Progenitor cell of endocrine pancreas (in vitro differentiated cells): ENCODE measurements at places on chromosomes 1 and 21. TPM values are rescaled to one million over a fixed set of nuclear protein-coding genes. Genes with fewer than 3 reads are reported as not detected.
A peak's percentile ranks its signal among the peaks of the same experiment; 100 is the strongest.

DNA sequence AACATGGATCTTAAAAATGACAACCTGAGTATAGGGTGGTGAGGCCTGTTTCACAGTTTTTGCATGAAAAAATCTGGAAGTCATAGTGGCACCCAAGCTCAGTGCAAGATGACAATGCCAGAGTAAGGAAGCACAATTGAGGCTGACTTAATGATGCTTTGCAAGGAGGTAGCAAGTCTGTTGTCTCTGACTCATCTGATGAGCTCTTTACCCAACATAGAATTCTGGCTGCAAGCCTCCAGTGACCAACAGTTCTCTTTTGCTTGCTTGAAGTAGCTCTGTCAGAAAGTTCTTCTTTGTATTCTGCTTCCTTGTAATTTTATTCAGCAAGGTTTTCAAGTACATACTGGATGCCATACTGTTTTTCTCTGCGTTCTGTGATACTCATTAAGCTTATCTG is 117.1 kb downstream of the FOXD2 start:
- H3K36me3 ChIP-seq = no peaks in the 10 kb centered on the region
- H3K4me3 ChIP-seq = no peak overlapping the region
- peaks cover 27% of the 10 kb centered on the region for H3K4me1 ChIP-seq
- no peak overlapping the region for H3K27ac ChIP-seq
- no peak for DNase-seq
- peaks cover 49% of the 10 kb centered on the region for H3K27me3 ChIP-seq

DNA sequence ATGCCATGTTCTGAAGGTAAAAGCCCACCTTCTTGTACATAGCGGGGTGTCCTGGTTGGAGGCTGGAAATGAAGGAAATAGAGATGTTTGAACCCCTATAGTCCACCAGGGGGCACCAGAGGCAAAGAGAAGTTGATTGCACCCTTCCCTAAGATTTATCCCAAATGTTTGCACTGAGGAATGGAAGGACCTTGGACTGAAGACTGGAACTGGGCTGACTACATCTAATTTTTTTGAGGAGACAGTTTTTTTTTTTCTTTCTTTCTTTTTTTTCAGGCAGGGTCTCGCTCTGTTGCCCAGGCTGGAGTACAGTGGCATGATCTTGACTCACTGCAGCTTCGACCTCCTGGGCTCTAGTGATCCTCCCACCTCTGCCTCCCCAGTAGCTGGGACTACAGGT is 55.3 kb upstream of the EIF4G3 start:
- H3K4me1 ChIP-seq = peaks cover 1% of the 10 kb centered on the region
- H3K27ac ChIP-seq = peak overlapping the region; percentile 55
- no peaks in the 10 kb centered on the region for H3K27me3 ChIP-seq
- peaks cover 28% of the 10 kb centered on the region for H3K36me3 ChIP-seq
- DNase-seq = peak; percentile 31

- peaks cover 6% of the 10 kb centered on the region for H3K27me3 ChIP-seq
- peaks cover 9% of the 10 kb centered on the region for H3K36me3 ChIP-seq
- no peak for DNase-seq
- H3K27ac ChIP-seq = no peak overlapping the region
Measured at GRCh38 chr1:40092706-40093639, 4.1 kb downstream of the PPT1 start.

DNA sequence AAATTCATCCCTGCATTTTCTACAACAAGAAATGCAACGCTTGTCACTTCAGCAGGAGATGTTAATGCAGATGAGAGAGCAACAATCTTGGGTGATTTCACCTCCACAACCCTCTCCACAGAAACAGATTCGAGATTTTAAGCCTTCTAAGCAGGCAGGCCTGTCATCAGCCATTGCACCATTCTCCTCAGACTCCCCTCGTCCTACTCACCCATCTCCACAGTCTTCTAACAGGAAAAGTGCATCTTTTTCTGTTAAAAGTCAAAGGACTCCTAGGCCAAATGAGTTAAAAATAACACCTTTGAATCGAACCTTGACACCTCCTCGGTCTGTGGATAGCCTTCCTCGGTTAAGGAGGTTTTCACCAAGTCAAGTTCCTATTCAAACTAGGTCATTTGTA is 23.4 kb upstream of the GPR25 start:
- no peaks in the 10 kb centered on the region for H3K4me1 ChIP-seq
- H3K27ac ChIP-seq = no peak overlapping the region
- DNase-seq = no peak
- H3K4me3 ChIP-seq = no peak overlapping the region

DNA sequence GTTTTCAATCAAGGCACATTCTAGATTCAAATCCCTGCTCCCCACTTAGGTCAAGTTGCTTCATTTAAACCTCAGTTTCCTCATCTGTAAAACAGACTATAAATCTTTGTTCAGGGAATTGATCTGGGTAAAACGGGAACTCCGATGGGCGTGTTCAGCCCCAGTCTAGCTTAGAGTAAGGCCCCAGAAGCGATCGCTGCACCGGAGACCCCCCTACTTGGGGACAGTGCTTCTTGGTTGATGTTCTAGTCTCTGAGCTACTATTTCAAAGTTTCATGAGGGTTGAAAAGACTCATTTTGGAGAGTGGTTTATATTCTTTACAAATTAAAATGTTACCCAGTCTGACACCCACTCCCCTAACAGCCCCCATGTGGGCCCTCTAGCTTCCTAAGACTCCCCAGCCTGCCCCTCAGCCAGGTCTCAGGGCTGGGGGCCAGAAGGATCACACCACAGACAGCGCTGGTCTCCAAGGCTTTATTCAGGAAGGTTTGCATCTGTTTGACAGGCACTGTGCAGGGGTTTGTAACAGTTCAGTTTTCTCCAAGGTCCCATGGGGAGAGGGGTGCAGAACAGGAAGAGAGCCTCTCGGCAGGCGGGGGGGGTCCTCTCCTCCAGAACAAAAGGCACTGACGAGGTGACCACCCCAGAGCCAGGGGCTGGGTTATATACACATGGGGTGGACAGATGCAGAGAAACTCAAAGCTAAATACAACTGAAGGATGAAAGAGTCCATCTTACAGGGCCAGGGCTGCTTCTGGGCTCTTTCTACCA is 82.9 kb downstream of the STUM start:
- H3K36me3 ChIP-seq = no peaks in the 10 kb centered on the region
- no peak overlapping the region for H3K27ac ChIP-seq
- no peak for DNase-seq
- no peak overlapping the region for H3K4me3 ChIP-seq

- DNase-seq = no peak
- H3K4me1 ChIP-seq = peaks cover 25% of the 10 kb centered on the region
- H3K27ac ChIP-seq = no peak overlapping the region
- no peaks in the 10 kb centered on the region for H3K27me3 ChIP-seq
- peaks cover 10% of the 10 kb centered on the region for H3K36me3 ChIP-seq
Measured at GRCh38 chr21:34105947-34106541, 32.7 kb downstream of the MRPS6 start.

GRCh38 chr1:225769687-225770086 is 7.9 kb upstream of the SRP9 start:
- H3K4me3 ChIP-seq = no peak overlapping the region
- H3K27ac ChIP-seq = no peak overlapping the region
- H3K27me3 ChIP-seq = no peaks in the 10 kb centered on the region
- H3K4me1 ChIP-seq = peaks cover 40% of the 10 kb centered on the region

DNA sequence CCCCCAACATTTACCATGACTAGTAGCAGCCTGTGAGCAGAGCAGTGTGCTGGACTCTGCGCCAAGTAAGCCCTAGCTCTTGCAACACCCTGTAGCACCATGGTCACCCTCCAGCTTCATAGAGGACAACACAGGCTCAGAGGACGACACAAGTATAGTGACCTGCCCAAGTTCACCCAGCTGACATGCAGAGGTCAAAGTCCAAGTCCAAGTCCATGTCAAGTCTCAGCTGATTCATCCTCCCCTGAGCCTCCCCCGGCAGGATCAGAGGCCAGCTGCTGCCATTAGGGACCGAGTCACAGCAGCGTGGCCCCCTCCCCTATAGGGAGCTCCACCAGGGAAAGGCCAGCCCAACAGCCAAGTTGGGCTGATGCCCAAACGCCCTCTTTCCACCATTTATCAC is 15.9 kb downstream of the SDC3 start:
- H3K4me3 ChIP-seq = no peak overlapping the region
- H3K36me3 ChIP-seq = no peaks in the 10 kb centered on the region
- peaks cover 4% of the 10 kb centered on the region for H3K27me3 ChIP-seq
- DNase-seq = no peak
- peaks cover 11% of the 10 kb centered on the region for H3K4me1 ChIP-seq

GRCh38 chr1:159229896-159230295 is 25.2 kb downstream of the ACKR1 start:
- H3K27me3 ChIP-seq = peaks cover 6% of the 10 kb centered on the region
- H3K36me3 ChIP-seq = no peaks in the 10 kb centered on the region
- H3K4me1 ChIP-seq = peaks cover 10% of the 10 kb centered on the region

The ANKRD45 gene
- total RNA-seq = 1.2 and 1.5 TPM in 2 replicates

The ZNF648 gene
- 0.81 and 1.2 TPM in 2 replicates for total RNA-seq

The SELENBP1 gene
- 56.2 and 57.0 TPM in 2 replicates for total RNA-seq

The ADORA1 gene
- 0.14 and 0.16 TPM in 2 replicates for total RNA-seq
